M059J (cell line): ENCODE measurements at places on chromosomes 2 and 18. TPM values are rescaled to one million over a fixed set of nuclear protein-coding genes. Genes with fewer than 3 reads are reported as not detected.

- peak; percentile 41 for DNase-seq
Measured at GRCh38 chr2:121897335-121897970, 142.0 kb downstream of the TSN start.

DNA sequence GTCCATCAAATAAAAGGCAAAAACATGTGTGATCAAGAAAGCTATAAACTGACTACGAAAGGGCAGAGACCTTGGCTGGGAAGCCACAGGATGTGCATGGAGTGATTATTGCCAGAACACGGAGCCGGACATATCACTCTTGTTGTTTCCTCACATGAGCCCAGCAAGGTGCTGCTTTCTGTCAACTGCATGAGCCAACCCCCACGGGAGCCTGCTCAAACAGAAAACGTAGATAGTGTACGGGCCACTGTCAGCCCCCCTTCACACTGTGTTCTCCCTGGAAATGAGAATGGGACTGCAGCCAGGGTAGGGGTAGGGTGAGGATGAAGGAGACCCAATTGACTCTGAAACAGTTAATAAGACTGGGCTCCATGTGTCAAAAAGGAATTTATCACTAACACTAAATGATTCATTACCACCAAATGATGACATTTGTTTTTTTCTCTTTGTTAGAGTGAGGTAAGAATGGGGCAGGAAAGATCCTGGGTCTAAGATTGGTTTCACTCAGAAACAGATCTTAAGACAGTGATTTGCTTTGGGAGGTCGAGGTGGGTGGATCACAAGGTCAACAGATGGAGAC lies 235.8 kb downstream of the MREG start:
- DNase-seq, result no peak

Gene ZNF519
- total RNA-seq, result 6.2 and 7.4 TPM in 2 replicates

DNA sequence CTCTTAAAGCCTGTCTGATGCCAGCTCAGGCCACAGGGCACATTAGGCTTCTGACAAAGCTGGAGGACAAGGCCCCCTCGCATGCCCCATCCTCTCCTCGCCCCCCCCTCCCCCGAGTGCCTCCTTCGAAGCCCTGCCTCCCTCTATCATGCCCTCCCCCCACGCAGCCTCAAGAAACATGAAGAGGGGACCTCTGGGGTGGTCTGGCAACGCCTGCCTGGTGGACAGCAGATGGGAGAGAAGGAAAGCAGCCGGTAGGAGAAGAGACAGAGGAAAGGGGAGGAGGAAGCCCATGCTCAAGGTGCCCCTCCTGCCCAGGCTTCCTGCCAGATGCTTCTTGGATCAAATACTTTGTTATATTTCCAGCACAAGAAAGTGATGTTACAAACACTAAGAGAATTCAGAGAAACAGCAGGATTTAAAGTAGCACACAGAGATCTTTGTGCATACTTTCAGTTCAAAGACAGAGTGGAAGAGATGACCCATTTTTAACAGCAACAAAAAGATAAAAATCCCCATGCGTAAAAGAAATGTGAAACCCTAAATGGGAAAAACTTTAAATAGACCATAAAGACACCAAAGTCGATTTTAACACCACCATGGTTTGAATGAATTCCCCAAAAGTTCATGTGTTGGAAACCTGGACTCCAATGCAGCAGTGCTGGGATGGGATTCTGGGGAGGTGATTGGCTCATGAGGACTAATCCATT lies 19.0 kb downstream of the BOK start:
- no peak for DNase-seq

Gene PROC
- total RNA-seq, result 0.64 and 1.6 TPM in 2 replicates

GRCh38 chr2:83990636-83991035 lies 468.4 kb downstream of the SUCLG1 start:
- DNase-seq, result no peak

DNA sequence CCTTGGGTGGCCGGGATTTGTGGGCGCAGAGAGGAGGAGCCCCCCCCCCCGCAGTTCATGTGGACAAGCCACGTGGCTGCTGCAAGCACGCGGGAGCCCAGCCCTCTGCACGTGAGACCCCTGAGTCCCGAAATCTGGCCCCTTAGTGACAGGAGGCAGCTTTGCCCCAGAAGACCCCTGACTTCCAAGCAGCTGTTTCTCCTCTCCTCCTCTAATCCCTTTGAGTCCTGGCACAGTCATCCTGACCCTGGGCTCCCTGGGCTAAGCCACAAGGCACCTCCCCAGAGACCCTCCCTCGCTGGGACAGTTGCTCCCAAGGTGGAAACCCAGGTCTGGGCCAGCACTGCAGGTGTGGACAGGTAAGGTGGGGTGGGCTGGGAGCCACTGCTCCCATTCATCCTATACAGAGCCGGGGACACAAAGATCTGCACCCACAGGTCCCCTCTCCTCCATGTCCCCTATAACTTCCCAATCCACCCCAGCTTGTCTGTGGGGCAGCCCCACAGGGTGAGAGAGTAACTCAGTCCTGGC lies 923 bp downstream of the TEKT4 start:
- no peak for DNase-seq

- no peak for DNase-seq
Measured at GRCh38 chr2:234025466-234025865, 25.0 kb upstream of the SPP2 start.

Gene MYO5B
- 4.1 and 5.5 TPM in 2 replicates for total RNA-seq

GRCh38 chr2:201880993-201881611 lies 74.8 kb downstream of the CDK15 start:
- DNase-seq, result peak; percentile 74

Gene RSAD2
- total RNA-seq, result 117 and 157 TPM in 2 replicates

- no peak for DNase-seq
Measured at GRCh38 chr2:176246331-176246730, 22.9 kb upstream of the MTX2 start.

Gene SLC25A12
- 25.1 and 32.3 TPM in 2 replicates for total RNA-seq

Gene CPLX4
- not detected in 2 replicates for total RNA-seq

- DNase-seq, result no peak
Measured at GRCh38 chr18:74946646-74947375, 262.1 kb downstream of the PTGR3 start.

GRCh38 chr18:13211534-13211933 lies 7.0 kb upstream of the LDLRAD4 start:
- no peak for DNase-seq

GRCh38 chr2:219547621-219548020 lies 3.8 kb downstream of the TMEM198 start:
- DNase-seq, result no peak

GRCh38 chr2:229201521-229201920 lies 69.6 kb downstream of the PID1 start:
- DNase-seq, result no peak

DNA sequence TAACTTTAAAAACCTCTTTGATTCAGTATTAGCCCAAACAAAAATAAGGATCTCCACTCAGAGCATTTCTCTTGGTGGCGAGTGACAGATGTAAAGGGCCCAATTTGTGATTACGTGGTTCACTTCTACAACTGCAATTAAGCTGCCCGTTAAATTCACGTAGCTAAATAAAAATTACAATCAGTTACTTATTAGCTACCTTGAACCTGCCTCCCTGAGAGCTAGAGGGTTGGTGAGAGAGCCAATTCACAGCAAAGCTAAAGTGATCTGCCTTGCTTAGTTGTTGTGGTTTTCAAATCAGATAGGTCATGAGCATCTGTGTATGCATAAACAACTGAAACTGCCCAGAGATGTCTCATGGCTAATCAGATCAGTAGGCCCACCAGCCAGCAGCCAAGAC lies 156.7 kb downstream of the RNF152 start:
- no peak for DNase-seq

DNA sequence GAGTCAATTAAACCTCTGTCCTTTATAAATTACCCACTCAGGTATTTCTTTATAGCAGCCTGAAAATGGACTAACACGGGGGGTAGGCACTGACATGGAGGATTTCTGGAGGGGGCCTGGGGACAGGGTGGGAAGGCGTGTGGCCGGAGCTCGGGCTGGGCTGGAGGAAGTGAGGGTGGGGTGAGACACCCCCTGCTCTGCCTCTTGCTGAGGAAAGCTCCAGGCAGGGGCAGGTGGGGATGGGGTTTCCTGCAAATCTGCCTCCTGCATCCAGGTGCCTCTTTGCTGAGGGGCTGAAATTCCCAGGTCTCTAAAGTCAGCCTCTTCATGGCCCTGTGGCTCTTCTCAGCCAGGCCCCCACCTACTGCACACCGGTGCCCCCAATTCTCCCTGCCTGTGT lies 25.7 kb upstream of the OTOS start:
- DNase-seq, result no peak

Gene CDK15
- total RNA-seq, result 7.0 and 17.6 TPM in 2 replicates

DNA sequence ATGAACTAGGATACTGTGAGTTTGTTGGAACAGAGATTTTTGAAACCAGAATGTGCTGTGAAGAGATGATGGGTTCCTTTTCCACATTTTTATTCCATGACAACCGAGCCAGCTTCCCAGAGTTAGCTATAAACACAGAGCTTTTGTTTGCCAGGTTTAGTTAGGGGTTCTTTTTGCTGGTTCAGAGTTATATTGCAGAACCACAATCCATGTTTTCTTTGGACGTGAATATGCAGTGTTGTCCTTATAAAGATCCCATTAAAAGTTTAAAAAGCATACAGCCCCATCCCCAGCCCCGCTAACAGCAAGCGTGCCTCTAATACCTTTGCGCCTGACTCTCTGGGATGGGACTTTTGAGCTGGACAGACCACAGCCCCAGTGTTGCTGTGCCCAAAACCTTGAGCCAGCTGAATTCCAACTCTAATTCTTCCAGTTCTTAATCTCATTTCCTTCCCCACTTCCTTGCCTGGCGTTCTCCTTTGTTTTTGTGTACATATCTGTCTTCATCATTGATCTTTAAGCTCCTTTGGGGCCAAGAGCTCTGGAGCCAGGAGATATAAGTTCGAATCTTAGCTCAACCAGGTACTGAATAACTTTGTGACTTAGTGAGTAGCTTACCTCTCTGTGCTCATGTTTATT lies 72.3 kb downstream of the SPATS2L start:
- peak; percentile 79 for DNase-seq

DNA sequence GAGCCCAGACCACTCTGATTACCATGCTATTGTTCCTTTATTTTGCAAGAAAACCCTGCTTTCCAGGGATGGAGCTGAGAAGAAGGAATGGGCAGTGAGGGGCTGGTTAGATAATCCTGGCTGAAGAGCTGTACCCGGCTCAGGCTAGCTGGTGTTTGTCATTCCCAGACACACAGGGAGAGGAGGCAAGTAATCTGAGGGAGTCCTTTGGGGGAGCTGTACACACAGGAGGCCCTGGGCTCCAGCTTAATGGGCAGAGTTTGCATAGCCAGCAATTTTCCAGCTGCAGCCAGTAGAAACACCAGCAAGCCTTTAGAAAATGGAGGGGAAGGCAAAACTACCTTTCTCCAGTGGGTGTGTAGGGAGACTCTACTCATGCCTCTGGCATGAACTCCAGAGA lies 259.3 kb downstream of the SOX11 start:
- DNase-seq, result no peak

DNA sequence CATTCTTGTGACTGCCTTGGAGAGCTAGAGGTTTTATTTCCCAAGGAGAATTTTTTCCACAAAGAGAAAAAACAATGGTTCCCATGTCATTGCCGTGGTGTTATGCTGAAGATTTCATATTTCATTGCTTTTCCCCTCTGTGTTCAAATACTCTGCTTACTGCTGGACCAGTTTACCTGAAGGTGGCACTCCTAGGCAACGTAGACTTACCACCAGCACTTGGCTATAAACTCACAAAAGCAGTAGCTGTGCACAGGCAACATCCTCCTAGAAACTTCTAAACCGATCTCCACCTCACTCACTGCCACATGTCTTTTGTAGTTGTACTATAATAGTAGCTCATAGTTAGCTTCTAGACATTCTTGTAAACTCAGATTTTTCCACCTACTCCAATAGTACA lies 1319.7 kb upstream of the CRIM1 start:
- peak; percentile 2 for DNase-seq

- DNase-seq, result peak; percentile 3
Measured at GRCh38 chr2:23092831-23093230, 292.1 kb upstream of the KLHL29 start.

DNA sequence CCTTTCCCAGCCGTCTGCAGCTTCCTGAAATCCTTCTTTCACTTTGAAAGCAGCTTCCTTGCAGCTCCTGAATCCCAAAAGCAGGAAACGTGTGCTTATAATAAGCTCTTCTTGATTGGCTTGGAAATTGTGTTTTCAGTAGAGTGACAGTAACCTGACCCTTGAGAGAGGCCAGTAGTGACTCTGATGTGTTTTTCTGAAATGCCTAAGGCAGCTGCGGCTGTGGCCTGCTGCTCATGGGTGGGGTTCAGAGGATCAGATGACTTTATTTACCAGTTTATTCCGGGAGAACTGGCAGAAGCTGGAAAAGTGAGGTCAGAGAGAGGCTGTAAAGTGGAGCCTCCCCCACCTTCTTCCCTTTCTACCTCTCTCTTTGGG lies 31.9 kb upstream of the RPIA start:
- DNase-seq, result peak; percentile 86

DNA sequence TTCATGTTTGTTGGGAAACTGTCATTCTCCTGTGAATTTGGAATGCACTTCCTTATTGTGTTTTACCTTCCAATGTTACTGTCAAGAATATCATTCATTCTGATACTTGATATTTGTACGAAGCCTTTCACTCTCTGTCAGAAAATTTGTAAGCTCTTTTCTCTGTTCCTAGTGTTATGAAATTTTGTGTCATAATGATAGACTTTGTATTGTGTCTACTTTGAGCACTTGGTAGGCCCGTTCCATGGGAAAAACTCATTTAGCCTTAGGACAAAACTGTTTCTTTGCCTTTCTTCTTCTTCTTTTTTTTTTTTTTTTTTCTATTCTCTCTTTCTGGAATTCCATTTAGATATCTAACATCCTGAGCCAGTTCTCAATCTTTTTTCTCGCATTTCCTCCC lies 52.0 kb upstream of the FAM124B start:
- no peak for DNase-seq

Gene STEAP3
- total RNA-seq, result 9.8 and 13.9 TPM in 2 replicates

DNA sequence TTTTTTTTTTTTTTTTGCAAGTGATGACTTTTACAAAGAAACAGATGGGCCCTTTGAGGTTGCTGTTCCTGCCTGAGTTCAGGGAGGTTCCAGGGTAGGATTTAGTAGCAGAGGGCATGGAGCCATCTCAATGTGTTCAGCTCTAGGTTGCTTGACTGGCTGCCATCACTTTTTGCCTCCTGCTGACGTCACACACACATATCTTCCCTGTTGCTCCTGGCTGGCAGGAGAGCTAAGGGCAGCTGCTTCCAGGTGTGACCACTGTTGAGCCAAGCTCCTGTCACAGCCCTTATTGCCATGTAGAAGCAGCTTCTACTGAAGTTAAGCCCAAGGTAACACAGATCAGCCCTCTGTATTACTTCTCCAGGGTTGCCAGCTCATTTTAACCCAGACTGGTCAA lies 394.2 kb upstream of the SPRED2 start:
- DNase-seq, result no peak

DNA sequence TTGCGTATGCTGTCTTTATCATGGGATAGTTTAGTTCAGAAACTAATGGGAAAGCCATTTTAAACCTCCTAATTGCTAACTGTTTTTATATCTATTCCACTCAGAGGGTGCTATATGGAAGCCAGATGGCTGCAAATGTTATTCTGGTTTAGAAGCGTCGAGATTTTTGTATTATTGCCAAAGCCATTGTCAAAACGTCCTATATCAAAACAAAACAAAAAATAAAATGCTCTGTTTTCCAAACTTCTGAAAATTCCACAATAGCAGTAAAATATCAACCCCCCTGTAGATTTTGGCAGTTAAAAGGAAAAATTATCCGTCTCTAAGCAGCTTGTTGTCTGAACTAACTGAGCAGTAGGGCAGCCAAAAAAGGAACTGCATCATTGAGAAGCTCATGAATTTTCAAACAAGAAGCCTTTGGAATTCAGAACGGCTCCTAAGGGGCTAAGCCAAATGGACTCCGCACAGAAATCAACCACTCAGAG lies 195.4 kb upstream of the CWC22 start:
- no peak for DNase-seq

Gene ERBB4
- not detected in 2 replicates for total RNA-seq

Gene PTPN4
- 10.1 and 12.9 TPM in 2 replicates for total RNA-seq
